ENCODE measurements at places on chromosomes 6 and 20.

DNA sequence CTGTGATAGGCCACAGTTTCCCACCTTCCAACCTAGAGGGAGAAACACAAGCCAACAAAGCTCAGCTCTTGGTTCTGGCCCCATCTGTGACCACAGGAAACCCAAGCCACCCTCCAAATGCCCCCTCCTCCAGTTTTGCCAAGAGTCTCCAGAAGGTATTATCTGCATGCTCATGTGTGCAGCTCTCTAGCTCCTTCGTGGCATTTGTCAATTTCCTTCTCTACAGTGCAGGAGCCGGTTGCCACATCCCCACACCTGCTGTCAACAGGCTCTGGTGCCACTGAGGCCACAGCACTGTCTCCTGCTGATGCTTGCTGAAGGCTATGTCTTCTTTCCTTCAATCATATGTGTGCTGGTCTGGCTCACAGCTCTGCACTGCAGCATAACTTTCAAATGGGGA is 177.2 kb downstream of the CLIC5 start:
- no peak for DNase-seq

GRCh38 chr20:13515291-13515690 is 123.4 kb downstream of the TASP1 start:
- DNase-seq: no peak

- DNase-seq: peak; percentile 55
Measured at GRCh38 chr6:225121-225721, 67.1 kb upstream of the DUSP22 start.

DNA sequence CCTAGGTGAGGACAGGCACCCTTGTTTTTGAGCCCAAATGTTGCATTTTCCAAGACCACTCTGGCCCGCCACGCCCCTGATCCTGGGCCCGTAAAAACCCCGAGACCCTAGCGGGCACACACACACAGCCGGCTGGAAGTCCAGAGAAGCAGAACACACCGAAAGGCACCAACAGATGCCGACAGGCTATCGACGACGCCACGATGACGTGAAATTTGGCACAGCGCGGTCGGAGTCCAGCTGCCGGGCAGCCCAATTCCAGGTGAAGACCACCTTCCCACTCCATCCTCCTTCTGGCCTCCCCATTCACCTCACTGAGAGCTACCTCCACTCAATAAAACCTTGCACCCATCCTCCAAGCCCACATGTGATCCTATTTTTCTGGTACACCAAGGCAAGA is 34.0 kb upstream of the PNPLA1 start:
- no peak for DNase-seq

GRCh38 chr6:80211286-80211685 is 104.8 kb downstream of the BCKDHB start:
- no peak for DNase-seq

DNA sequence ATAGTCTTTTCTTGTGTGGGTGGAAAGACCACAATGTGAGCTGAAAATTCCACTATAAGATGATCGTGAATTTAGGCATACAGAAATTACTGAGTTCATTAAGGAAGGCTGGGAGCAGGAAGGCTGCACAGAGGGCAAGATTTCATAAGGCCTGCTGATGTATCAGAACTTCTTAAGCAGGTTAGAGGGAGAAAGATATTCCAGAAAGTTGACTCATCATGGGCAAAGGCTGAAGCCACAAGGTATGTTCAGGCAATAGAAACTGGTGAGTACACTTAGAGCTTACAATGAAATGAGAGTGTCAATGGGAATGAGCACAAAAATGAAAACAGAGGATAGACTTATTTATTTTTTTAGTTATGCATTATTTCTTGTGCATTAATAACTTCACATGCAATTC is 618.6 kb downstream of the CBLN4 start:
- DNase-seq: no peak

- no peak for DNase-seq
Measured at GRCh38 chr6:25330796-25331685, 51.9 kb downstream of the CARMIL1 start.

GRCh38 chr6:56490993-56491392 is 151.7 kb downstream of the DST start:
- no peak for DNase-seq

- peak; percentile 30 for DNase-seq
Measured at GRCh38 chr6:138007014-138007472, 100.2 kb downstream of the PERP start.

DNA sequence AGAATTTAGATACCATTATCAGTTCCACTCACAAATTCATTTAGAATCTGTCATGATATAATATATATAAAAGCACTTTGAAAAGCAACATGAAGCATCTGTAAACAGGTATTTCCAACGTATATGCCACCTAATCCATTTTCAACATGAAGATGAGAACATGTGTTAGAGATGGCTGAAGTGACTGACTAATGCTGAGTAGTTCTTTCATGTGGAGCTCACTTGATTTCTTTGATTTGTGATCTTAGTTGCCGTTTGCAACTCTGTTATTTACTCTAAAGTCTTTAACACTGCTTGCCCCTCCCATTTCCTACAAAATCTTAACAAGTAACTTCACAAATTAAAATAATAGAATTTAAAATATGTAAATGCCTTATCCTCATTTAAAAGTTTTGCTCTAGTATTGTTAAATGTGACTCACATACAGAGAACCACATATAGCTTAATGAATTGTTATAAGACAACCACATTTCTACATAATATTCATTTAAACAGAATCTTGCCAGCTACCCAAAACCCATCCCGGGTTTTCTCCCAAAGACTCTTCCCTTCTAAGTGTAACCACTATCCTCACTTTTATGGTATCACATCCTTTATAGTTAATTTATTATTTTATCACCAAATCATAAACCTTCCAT is 78.3 kb downstream of the ME1 start:
- DNase-seq: no peak

GRCh38 chr6:105546754-105547153 is 143.9 kb upstream of the PREP start:
- no peak for DNase-seq

GRCh38 chr6:3228046-3228671 is 706 bp upstream of the TUBB2B start:
- peak; percentile 19 for DNase-seq

DNA sequence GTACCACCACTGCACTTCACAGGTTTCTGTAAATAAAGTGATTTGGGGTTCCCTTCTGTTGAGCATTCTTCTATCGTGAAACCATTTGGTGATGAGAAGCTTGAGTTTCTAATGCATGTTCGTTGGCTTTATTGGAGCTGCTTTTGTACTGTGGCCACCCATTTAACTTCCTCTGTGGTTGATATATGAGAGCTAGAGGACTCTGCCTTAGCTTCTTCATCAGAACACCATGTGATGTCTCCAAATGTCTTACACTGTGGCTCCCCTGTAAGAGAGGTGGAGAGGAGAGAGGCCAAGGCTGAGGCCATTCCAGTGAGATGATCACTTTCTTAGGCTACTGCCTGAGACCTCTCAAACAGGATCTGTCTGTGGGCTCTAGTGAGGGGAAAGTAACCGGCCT is 114.5 kb downstream of the SLC16A10 start:
- no peak for DNase-seq

GRCh38 chr20:31922181-31922580 is 29.7 kb downstream of the PDRG1 start:
- no peak for DNase-seq

DNA sequence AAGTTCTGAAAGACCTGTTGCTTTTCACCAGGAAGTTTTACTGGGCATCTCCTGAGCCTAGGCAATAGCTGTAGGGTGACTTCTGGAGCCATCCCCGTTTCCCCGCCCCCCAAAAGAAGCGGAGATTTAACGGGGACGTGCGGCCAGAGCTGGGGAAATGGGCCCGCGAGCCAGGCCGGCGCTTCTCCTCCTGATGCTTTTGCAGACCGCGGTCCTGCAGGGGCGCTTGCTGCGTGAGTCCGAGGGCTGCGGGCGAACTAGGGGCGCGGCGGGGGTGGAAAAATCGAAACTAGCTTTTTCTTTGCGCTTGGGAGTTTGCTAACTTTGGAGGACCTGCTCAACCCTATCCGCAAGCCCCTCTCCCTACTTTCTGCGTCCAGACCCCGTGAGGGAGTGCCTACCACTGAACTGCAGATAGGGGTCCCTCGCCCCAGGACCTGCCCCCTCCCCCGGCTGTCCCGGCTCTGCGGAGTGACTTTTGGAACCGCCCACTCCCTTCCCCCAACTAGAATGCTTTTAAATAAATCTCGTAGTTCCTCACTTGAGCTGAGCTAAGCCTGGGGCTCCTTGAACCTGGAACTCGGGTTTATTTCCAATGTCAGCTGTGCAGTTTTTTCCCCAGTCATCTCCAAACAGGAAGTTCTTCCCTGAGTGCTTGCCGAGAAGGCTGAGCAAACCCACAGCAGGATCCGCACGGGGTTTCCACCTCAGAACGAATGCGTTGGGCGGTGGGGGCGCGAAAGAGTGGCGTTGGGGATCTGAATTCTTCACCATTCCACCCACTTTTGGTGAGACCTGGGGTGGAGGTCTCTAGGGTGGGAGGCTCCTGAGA is at the start of gene HFE:
TSS of gene HFE (plus strand) at position 146 of the 832 bp plus-strand sequence. CDS start at position 158, 12 bp downstream.
- DNase-seq: peak; percentile 23

GRCh38 chr20:59560588-59561227 is 43.6 kb upstream of the PHACTR3 start:
- DNase-seq: no peak

GRCh38 chr6:130908188-130908587 is 81.0 kb downstream of the SMLR1 start:
- DNase-seq: no peak

- DNase-seq: no peak
Measured at GRCh38 chr20:48107560-48107959, 322.3 kb upstream of the SULF2 start.

GRCh38 chr20:58921564-58921963 is 59.5 kb upstream of the NELFCD start:
- no peak for DNase-seq

GRCh38 chr20:63703976-63704748 is 3.6 kb downstream of the ARFRP1 start:
- no peak for DNase-seq

GRCh38 chr6:147869869-147870268 is 361.4 kb downstream of the SAMD5 start:
- no peak for DNase-seq

DNA sequence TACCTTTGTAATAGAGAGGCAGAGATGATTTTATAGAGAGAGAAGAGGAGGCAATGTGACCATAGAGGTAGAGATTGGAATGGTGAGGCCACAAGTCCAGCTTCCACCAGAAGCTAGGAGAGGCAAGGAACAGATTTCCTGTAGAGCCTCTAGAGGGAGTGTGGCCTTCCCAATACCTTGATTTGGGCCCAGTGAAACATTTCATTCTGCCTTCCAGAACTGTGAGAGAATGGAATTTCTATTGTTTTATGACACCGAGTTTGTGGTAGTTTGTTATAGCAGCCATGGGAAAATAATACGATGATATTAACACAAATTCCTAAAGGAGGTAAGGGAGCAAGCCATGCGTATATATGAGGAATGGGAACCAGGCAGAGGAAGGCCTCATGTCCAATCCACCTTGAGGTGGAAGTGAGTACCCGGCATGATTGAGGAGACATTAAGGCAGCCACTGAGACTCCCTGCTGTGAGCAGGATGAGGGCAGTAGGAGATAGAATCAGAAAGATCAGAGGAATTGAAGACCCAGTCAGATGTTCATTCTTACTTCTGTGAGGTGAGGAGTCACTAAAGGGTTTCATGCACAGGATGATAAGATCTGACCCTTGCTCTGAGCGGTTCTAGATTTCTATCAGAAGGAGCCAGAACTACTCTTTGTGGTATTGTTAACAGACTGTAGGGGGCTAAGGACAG is 636.3 kb upstream of the IMPG1 start:
- no peak for DNase-seq

GRCh38 chr6:22248513-22249308 is 48.1 kb downstream of the PRL start:
- DNase-seq: no peak

DNA sequence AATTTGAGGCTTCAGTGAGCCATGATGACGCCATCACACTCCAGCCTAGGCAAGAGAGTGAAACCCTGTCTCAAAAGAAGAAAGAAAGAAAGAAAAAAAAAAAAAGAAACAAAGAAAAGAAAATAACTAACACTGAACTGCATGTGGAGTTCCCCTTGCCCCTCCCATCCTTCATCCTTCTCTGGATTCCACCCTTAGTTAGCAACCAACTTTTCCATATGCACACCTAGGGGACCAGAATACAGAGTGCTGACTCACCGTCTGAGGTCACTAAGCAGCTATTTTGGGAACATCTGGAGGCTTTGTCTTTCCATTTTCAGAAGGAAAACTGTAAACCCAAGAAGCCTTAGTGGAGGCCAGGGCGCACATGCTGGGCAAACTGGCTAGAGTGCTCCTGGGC is 257.4 kb downstream of the MAFB start:
- DNase-seq: no peak

GRCh38 chr20:30412972-30413371 is 844.5 kb upstream of the DEFB115 start:
- DNase-seq: no peak

DNA sequence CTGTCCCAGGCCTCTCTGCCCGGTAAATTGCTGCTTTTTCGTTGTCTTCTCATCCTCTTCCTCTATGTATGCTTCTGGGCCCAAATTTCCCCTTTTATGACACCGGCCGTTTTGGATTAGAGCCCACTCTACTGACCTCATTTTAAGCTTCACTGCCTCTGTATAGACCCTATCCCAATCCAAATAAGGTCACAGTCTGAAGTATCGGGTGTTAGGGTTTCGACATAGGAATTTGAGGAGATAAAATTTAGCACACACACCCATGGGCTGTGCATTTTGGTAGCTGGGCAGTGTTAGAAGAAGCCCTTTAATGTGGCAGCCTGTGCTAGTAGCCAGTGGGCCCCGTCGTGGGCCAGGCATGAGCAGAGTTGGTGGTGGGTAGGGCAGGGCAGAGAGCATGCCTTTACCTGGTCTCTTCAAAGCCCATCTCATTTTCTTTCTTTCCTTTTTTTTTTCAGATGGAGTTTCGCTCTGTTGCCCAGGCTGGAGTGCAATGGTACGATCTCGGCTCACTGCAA is 27.9 kb upstream of the EZR start:
- no peak for DNase-seq

DNA sequence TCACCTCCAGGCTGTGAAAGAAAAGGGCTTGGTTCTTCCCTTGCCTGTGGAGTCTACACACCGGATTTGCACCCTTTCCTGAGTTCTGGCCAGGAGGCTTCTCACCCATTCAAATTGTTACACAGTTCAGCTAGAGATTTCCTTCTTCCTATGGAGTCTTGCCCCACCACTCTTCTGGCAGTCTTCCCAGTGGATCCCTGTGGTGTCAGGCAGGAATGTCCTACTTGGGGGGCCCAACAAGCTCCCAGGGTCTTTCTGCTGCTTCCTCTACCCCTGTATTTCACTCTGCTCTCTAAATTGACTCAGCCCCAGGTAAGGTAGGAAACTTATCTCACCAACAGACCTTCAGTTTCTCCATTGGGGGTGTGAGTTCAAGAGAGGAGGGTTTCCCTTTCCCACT is 14.0 kb upstream of the CST9L start:
- no peak for DNase-seq

GRCh38 chr6:110653381-110653780 is 161.9 kb downstream of the CDK19 start:
- no peak for DNase-seq

DNA sequence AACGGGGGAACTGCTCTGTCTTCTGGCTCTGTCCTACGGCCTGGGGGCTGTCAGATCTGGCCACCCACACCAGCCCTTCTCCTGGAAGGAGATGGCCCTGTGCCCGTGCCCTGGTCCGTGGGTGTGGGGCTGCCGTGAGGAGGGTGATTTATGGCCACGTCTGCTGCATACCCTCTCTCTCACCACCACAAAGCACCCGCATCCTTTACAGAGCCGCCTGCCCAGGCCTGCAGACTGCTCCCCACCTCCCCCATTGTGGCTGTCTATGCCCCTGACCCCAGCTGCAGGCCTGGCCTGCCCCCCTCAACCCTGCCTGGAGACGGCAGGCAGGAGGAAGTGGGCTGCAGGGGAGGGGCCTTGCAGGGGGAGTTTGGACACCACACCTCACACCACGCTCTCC is 72.7 kb upstream of the GATA5 start:
- no peak for DNase-seq

Data from CD8-positive, alpha-beta T cell (primary cell).